ENCODE measurements at places on chromosomes 1 and 21. TPM values are rescaled to one million over a fixed set of nuclear protein-coding genes. Genes with fewer than 3 reads are reported as not detected.
A peak's percentile ranks its signal among the peaks of the same experiment; 100 is the strongest.

- peak within 1 kb of the TSS; percentile 89 for H3K4me3 ChIP-seq
- peak within 1 kb of the TSS; percentile 78 for H3K27ac ChIP-seq
- peaks cover 47% of the 10 kb centered on the region for H3K4me1 ChIP-seq
- H3K36me3 ChIP-seq, result no peaks in the 10 kb centered on the region
- DNase-seq, result peak; percentile 77
These were observed at the start of gene CYB561D1 for GRCh38 chr1:109493805-109494539. TSS of gene CYB561D1 (plus strand) at chr1:109494094. CDS start at chr1:109494140, 46 bp downstream.

The RGS8 gene
- total RNA-seq, result not detected

GRCh38 chr1:212158912-212159796 is 123.6 kb downstream of the DTL start:
- DNase-seq, result no peak
- H3K27me3 ChIP-seq, result no peaks in the 10 kb centered on the region
- H3K4me3 ChIP-seq, result no peak overlapping the region
- no peak overlapping the region for H3K27ac ChIP-seq
- no peaks in the 10 kb centered on the region for H3K36me3 ChIP-seq

- no peaks in the 10 kb centered on the region for H3K4me1 ChIP-seq
- H3K27me3 ChIP-seq, result no peaks in the 10 kb centered on the region
- no peak for DNase-seq
- H3K27ac ChIP-seq, result no peak overlapping the region
- H3K4me3 ChIP-seq, result no peak overlapping the region
These were observed 90.0 kb downstream of the PAPPA2 start for GRCh38 chr1:176552999-176553398.

Data from tibial nerve (tissue), 4 donors.